ENCODE measurements at places on chromosomes 12 and 14. TPM values are rescaled to one million over a fixed set of nuclear protein-coding genes. Genes with fewer than 3 reads are reported as not detected.

GRCh38 chr12:111569363-111570083 lies 29.6 kb downstream of the ATXN2 start:
- H3K27me3 ChIP-seq, result no peaks in the 10 kb centered on the region
- no peak for DNase-seq
- no peaks in the 10 kb centered on the region for H3K36me3 ChIP-seq
- no peak overlapping the region for H3K4me3 ChIP-seq
- H3K4me1 ChIP-seq, result peaks cover 10% of the 10 kb centered on the region

DNA sequence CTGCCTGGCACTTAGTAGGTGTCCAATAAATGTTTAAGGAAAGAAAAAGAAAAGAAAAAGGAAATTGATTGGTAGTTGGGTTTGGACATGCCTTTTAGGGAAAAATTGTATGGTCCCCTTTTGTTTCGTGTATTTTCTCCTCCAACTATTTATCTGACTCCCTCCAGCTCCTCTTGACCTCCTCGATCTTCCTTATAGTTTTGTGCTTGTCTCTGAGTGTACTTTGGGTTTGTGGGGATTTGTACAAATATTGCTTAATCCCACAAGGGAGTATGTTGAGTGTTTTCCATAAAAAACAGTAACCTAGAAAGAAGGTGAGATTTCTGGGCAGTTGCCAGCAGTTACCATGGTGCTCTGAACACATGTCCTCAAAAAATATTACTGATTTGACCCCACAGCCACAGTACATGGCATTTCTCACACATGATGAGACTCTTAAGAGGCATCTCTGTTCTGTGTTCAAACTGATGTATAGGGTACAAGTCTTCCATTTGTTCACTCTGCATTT lies 15.7 kb downstream of the PLEKHG7 start:
- H3K27me3 ChIP-seq, result no peaks in the 10 kb centered on the region
- no peaks in the 10 kb centered on the region for H3K36me3 ChIP-seq
- no peak overlapping the region for H3K4me3 ChIP-seq
- no peaks in the 10 kb centered on the region for H3K4me1 ChIP-seq
- H3K27ac ChIP-seq, result no peak overlapping the region

DNA sequence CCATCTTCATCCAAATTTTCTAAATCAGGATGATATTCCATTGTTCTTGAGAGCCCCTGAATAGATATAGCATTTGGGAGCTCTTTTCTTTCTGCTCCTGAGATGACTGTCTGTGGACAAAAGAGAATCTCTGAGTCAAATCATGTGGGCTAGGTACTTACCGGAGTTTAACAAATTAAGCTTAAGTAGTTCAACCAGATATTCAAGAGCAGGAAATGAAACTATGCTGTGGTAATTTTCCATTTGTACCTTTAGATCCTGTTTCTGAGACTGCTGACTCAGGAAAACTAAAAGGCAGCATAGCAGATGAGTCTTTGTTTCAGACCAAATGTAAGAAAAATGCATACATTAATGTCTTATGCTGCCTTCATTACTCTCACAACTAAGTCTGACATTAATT lies at the start of gene CLEC7A:
TSS of gene CLEC7A (minus strand) at position 158 of the 400 bp plus-strand sequence. CDS start at position 41, 117 bp downstream.
- H3K27me3 ChIP-seq, result no peaks in the 10 kb centered on the region
- no peak within 1 kb of the TSS for H3K27ac ChIP-seq
- no peak within 1 kb of the TSS for H3K4me3 ChIP-seq
- DNase-seq, result no peak

DNA sequence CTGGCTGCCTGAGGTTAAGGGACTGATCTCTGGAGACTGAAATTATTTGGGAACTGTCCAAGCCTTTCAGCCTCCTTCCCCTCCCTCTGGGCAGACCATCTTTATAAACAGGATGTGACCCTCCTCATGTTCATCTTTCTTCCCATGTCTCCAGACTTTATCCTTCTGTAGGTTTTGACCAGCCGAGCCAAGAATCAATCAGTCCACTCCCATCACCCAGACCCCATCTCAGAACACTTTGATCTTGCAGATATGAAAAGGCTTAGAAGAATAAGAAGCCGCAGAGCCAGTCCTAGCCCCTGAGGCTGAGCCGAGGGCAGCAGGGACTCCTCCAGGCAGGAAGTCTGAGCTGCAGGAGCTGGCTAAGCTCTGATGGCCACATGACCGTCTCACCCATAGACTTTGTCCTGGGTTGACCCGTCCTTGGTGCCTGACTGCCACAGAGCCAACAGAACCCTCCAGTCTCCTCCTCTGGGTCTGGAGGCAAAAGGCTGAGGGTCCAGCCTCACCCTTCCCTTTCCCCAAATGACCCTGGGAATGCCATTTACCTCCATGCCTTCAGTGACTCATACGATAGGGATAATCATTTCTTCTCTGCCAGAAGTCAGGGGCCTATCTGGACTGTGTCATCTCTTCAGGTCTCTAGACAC lies 1.6 kb downstream of the KRT71 start:
- H3K36me3 ChIP-seq, result no peaks in the 10 kb centered on the region
- H3K27me3 ChIP-seq, result no peaks in the 10 kb centered on the region
- H3K27ac ChIP-seq, result no peak overlapping the region
- H3K4me1 ChIP-seq, result no peaks in the 10 kb centered on the region

GRCh38 chr14:101255765-101256125 lies 305.6 kb upstream of the DIO3 start:
- H3K27me3 ChIP-seq, result no peaks in the 10 kb centered on the region
- no peak overlapping the region for H3K4me3 ChIP-seq
- no peaks in the 10 kb centered on the region for H3K36me3 ChIP-seq
- no peak for DNase-seq
- peak overlapping the region; percentile 83 for H3K27ac ChIP-seq

DNA sequence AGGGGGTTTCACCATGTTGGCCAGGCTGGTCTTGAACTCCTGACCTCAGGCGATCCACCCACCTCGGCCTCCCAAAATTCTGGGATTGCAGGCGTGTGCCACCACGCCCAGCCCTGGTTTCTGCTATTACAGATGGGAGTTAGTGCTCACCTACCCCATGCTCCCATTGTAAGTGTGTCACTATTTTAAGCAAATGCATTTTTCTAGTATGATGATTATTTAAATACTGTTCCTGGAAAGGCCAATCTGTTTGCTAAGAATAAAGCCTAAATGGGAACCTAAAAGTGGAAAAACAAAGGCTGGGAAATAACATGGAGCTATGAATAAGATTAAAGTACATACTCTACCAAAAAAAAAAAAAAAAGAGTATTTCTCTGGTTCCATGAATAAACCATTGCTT lies 45.0 kb upstream of the PLEKHG7 start:
- no peak overlapping the region for H3K4me3 ChIP-seq
- H3K36me3 ChIP-seq, result no peaks in the 10 kb centered on the region
- DNase-seq, result no peak
- H3K27me3 ChIP-seq, result no peaks in the 10 kb centered on the region
- H3K4me1 ChIP-seq, result no peaks in the 10 kb centered on the region

GRCh38 chr12:130196827-130197226 lies 34.6 kb downstream of the FZD10 start:
- H3K27ac ChIP-seq, result no peak overlapping the region
- H3K4me3 ChIP-seq, result no peak overlapping the region
- no peak for DNase-seq
- H3K27me3 ChIP-seq, result no peaks in the 10 kb centered on the region
- no peaks in the 10 kb centered on the region for H3K36me3 ChIP-seq
- H3K4me1 ChIP-seq, result no peaks in the 10 kb centered on the region

Gene CELA1
- total RNA-seq, result 0.50 TPM

Gene DIO2
- 3.8 TPM for total RNA-seq

Gene MAP1LC3B2
- total RNA-seq, result 1.0 TPM

Gene ACTR6
- total RNA-seq, result 17.6 TPM

Gene NRIP2
- 2.6 TPM for total RNA-seq

Gene WNT1
- total RNA-seq, result 1.2 TPM
